ENCODE measurements at places on chromosomes 3 and 15.
A peak's percentile ranks its signal among the peaks of the same experiment; 100 is the strongest.

DNA sequence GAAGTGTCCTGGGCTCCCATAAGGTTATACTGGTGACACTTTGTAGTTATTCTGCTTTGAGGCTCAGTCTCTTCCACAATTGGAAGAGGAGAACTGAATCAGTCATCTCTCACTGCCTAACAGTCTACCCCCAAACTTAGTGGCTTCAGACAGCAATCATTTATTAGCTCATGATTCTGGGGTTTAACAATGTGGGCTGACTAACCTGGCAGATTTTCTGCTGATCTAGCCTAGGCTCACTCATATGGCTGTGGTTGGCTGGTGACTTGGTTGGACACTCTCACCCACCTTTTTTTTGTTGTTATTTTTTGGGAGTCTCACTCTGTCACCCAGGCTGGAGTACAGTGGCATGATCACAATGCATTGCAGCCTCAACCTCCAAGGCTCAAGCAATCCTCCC lies 7.1 kb downstream of the GPD1L start:
- no peak for DNase-seq
- H3K36me3 ChIP-seq: no peaks in the 10 kb centered on the region
- H3K27ac ChIP-seq: no peak overlapping the region

DNA sequence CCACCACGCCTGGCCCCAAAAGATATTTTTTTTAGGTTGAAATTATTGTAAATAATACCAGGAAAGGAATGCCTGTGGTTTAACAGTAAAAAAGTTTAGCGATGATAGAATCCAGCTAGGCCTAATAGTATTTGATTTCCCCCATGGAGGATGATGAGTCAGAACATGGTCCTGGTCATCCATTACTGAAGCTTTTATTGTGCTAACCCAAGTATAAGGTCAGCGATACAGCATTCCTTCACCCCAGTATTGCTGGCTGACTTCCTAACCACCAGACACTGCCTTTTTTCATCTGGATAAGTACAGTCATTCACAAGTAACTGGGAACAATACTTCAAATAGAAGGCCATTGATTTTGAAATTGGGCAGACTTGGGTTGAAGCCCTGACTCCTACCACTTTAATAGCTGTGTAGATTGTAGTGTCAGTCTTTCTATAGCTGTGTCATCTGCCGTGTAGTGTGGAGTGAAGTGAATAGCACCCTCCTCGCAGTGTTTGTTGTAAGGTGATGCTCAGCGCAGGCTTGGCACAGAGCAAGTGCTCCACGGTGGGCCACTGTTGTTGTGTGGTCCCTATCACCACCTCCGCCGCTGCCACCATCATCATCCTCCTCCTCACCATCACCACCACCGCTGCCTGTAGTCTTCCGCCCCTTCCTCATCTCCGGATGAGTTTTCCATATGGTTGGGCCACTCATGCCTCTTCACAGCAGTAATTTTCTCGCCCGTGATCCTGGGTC lies 436.0 kb upstream of the TPM1 start:
- DNase-seq: no peak
- peaks cover 22% of the 10 kb centered on the region for H3K4me1 ChIP-seq
- no peak overlapping the region for H3K4me3 ChIP-seq
- H3K36me3 ChIP-seq: no peaks in the 10 kb centered on the region

DNA sequence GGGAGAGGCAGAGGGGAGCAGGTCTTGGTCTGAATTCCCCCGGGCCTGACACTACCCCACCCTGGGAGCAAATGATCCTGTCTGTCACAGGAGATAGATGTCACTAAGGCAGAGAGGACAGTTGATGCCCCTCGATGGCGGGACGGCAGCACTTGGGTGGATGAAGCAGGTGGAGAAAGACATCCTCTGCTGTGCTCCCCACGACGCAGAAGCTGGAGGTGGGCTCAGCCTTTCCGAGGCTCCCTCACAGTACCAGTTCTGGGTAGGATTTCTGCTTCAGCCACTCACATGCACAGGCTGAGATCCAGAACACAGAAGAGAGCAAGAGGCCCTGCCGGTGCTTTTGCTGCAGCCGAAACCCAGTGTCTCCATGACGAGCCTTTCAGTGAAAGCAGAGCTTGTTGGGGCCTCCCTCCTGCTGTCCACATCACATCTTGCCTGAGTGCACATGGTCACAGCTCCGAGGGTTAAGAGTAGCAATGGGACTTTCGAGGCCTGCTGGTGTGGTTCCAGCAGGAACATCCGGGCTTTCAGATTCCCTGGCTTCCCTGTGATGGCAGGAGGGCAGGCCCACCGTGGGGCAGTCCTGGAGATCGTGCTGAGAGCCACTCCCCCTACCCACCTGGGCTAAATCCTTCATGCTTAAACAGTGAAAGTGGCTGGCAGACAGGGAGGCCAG lies 107.3 kb upstream of the PRR20G start:
- no peaks in the 10 kb centered on the region for H3K36me3 ChIP-seq
- DNase-seq: no peak
- H3K4me1 ChIP-seq: peaks cover 13% of the 10 kb centered on the region

DNA sequence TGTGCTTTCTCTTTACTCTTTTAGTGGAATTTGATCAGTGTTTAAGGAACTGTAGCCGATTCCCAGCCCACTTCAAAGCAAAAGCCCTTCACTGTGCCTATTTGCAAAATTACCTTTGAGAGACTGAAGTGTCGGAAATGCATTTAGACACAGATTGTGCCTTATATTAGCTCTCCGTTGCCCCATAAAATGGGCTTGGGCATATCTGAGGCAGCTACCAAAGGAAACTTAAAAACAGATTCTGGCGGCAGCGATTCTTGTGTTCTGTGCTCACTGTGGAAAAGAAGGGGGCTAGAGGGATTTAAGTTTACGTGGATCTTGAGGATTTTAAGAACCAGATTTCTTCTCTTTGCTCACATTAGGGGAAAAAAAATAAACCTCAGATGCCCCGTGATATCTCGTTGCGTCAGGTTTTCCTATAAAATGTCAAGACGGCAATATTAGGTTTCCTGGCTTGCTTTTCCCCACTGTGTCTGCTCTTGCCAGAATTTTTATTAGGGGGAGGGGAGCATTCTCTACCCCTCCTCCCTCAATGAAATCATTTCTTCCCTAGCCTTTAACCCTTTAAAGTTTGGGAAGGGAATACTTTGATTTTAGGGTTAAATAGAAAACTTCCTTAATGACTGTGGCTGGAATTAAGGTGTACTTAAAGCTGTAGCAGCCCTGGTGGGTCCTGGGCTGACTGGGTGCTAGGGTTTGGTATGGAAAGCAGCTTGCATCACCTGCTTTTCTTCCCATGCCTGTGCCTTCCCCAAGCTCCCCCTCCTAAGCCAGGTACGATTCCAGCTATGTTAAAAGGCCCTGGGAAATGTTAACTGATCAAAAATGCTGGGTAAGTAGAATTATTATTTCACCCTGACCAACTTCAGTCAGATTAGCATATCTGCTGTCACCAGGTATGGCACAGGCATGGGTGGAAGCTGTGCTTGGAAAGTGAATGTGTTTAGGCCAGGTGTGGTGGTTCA lies 73.8 kb downstream of the SMAD3 start:
- no peak for DNase-seq
- H3K27ac ChIP-seq: peak overlapping the region; percentile 82
- no peaks in the 10 kb centered on the region for H3K27me3 ChIP-seq

- H3K27ac ChIP-seq: no peak overlapping the region
- no peaks in the 10 kb centered on the region for H3K4me1 ChIP-seq
- peaks cover 9% of the 10 kb centered on the region for H3K27me3 ChIP-seq
- no peak for DNase-seq
- H3K36me3 ChIP-seq: no peaks in the 10 kb centered on the region
Measured at GRCh38 chr3:102599819-102600576, 165.2 kb downstream of the ZPLD1 start.

DNA sequence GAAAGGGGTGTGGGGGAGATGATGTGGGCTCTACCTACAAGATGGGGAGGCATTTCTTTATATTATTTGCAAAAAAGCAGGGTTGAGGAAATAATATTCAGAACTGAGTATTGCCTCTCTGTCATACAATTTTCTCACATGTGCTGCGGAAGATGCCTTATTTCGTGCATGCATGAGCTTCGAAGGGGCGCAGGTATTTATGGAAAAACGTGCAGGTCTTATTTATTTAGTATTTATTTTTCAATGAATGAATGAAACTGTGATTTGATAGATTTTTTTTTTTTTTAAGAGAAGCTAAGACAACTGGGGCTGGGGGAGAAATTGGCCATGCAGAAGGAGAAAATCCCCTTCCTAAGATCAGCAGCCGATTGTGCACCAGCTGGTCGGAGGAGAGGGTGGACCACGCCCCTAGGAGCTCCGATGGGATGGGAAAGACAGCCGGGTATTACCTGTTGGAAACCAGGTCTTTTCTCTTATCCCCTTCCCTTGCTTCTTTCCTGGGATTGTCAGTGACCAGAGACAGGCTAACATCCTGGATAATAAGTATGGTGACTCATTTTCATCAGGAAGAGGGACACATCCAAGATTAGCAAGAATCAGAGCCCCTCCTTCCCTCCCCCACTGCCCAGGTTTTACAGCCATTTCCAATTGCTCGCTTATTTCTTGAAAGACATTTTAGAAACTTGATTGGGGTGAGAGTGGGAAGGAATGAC lies 875 bp downstream of the GAP43 start:
- DNase-seq: no peak
- peaks cover 27% of the 10 kb centered on the region for H3K4me1 ChIP-seq
- peak overlapping the region; percentile 83 for H3K4me3 ChIP-seq
- no peaks in the 10 kb centered on the region for H3K36me3 ChIP-seq

DNA sequence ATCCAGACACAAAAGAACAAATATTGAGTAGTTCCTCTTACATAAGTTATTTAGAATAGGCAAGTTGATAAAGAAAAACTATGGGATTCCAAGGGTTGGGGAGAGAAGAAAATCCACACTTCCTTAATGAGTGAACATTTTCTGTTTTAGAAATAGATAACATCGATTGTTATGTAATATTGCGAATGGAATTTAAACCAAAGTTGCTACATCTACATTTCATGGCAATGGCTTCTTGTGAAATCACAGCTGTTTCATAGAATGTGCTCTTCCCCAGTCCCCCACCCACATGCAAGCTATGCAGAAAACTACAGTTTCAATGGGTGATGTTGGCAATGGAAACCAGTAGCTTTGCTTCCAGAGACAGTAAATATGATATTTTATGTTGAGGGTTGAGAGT lies 1639.5 kb downstream of the SI start:
- H3K4me3 ChIP-seq: no peak overlapping the region
- H3K27me3 ChIP-seq: no peaks in the 10 kb centered on the region
- no peaks in the 10 kb centered on the region for H3K36me3 ChIP-seq
- H3K27ac ChIP-seq: no peak overlapping the region

DNA sequence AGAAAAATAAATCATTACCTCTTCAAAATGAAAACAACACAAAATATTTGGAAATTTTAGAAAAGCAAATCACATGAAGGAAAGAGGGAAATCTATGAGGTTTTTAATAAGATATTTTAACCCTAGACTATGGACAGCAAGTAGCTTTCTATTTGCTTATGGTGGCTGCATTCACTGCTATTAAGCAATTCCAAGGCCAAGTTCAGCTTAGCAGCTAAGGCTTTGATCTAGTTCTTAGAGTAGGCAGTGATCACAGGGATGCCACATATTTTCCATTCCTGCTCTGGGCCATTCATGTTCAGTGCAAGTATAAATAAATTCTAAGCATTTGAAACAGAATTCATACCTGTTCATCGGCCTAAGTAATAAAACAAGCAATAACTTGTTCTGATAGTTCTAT lies 235.3 kb downstream of the CDIN1 start:
- H3K27me3 ChIP-seq: peaks cover 4% of the 10 kb centered on the region
- no peak overlapping the region for H3K4me3 ChIP-seq
- H3K4me1 ChIP-seq: peaks cover 25% of the 10 kb centered on the region
- no peaks in the 10 kb centered on the region for H3K36me3 ChIP-seq

GRCh38 chr3:197525706-197526105 lies 30.1 kb downstream of the BDH1 start:
- H3K27ac ChIP-seq: no peak overlapping the region
- peaks cover 18% of the 10 kb centered on the region for H3K27me3 ChIP-seq

DNA sequence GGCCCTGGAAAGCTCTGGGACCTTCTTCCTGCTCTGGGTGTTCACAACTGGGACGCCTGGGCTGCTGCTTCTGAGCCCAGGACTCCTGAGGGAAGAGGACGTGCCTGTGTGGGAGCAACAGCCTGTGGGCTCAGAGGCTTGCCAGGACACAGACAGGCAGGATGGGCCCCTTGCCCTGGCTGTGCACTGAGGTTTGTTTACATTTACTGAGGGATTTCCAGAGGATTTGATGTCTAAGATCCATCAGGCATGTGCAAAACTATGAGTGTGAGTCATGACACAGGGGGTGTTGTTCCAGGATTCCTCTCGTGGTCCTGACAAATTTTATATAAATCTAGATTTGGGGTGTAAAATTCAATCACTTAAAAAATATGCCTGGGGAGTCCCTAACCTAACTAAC lies 10.6 kb downstream of the CCR9 start:
- H3K4me3 ChIP-seq: no peak overlapping the region
- no peaks in the 10 kb centered on the region for H3K36me3 ChIP-seq
- H3K4me1 ChIP-seq: no peaks in the 10 kb centered on the region
- DNase-seq: no peak

DNA sequence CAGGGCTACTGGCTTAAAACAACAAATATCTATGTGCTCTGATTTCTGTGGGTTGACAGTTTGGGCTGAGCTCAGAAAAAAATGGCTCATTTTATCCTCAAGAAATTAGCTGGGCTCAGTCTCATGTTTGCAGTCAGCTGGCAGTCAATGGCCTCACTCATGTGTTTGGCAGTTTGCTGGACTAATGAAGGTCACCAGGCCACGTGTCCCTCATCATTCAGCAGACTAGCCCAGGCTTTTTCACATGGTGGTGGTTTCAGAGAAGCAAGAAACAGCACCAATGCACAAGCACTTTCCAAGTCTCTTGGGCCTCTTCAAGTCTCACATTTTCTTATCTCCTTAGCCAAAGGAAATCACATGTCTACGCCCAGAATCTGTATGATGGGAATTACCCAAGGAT lies 478.3 kb upstream of the PPP2R3A start:
- no peaks in the 10 kb centered on the region for H3K36me3 ChIP-seq
- DNase-seq: no peak
- H3K27ac ChIP-seq: no peak overlapping the region
- H3K4me1 ChIP-seq: peaks cover 23% of the 10 kb centered on the region
- H3K4me3 ChIP-seq: no peak overlapping the region
- H3K27me3 ChIP-seq: no peaks in the 10 kb centered on the region

- no peak for DNase-seq
- H3K27me3 ChIP-seq: peaks cover 11% of the 10 kb centered on the region
- H3K36me3 ChIP-seq: peaks cover 5% of the 10 kb centered on the region
- no peak overlapping the region for H3K27ac ChIP-seq
Measured at GRCh38 chr15:96560246-96560895, 229.9 kb downstream of the NR2F2 start.

- no peaks in the 10 kb centered on the region for H3K4me1 ChIP-seq
- DNase-seq: no peak
- no peaks in the 10 kb centered on the region for H3K36me3 ChIP-seq
- H3K27me3 ChIP-seq: no peaks in the 10 kb centered on the region
- no peak overlapping the region for H3K27ac ChIP-seq
Measured at GRCh38 chr3:153640689-153641665, 479.0 kb downstream of the RAP2B start.

- H3K27me3 ChIP-seq: peaks cover 31% of the 10 kb centered on the region
- H3K36me3 ChIP-seq: no peaks in the 10 kb centered on the region
- no peak overlapping the region for H3K4me3 ChIP-seq
Measured at GRCh38 chr3:12294885-12295580, 6.2 kb downstream of the PPARG start.
